ENCODE measurements at places on chromosomes 5 and 9.

DNA sequence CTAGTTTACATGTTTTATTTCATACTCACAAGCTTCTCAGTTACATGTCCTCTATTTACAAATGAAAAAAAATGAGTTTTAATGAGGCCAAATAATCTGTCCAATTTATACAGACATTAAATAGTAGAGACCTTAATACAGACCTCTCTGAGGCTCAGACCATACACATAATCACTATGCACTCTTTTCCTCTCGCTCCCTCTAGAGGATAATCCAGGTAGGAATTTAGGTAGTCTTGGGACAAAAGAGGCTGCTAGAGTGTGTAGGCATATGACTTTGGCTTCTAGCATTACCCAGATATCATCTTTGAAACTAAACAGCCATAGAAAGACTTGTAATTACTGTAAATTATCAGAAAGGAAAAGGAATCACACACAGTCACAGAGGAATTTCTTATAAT, 444.7 kb downstream of the HINT1 start:
- DNase-seq: peak; percentile 26

DNA sequence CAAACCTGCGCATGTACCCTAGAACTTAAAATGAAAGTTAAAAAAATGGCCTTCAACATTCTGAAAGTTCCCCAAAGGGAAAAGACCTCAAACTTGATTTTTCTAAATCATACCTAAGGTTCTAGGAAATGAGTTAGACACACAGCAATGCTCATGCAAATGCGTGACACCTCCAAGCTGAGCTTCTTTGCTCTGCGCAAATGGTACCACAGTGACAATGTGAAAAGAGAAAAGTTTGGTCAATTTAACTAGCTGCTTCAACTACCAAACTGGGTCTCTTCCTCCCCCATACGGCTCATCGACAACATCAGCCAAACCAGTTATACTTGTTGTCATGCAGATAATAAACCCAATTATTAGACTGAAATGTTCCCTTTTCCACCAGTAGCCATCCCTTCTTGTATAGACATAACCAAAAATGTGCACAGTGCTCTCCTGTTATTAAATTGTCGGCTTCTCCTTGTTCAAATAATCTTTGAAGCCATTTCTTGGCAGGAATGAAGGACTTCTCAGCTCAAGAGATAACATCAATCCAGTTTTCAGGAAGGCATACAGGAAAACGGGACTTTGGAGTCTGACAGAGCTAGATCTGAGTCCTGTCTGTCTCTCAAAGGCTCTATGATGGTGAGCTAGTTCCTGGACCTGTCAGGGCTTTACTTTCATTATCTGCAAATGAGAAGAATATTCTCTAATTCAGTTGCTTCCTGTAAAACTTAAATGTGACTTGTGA, 185.6 kb upstream of the NR3C1 start:
- no peak for DNase-seq

DNA sequence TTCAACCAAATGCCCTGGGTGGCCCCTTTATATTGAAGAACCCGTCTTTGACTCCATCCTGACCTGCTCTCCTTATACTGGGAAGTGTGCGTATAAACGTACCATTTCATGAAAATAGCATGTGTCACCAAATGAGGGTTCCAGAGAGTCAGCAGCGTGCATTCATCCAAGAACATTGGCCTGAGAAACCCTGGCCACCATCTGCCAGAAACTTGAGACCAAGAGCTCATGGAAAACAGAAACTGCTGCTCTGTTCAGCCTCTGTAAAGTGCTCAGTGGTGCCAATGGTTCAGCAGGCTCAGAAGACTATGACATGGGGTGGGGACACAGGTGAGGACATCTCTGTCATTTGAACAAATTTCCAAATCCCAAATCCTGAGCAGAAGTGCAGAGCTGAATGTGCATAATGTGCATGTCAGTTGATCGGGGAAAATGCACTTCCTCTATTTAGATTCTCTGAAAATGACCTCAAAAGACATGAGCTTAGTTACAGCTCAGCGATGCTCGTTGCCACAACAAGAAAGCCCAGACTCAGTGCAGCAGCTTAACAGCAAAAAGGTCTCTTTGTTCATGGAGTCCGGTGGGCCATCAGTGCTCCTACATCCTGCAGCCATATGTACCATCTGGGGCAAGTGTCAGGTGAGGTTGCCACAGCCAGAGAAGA, 176.1 kb downstream of the ATPSCKMT start:
- DNase-seq: no peak

DNA sequence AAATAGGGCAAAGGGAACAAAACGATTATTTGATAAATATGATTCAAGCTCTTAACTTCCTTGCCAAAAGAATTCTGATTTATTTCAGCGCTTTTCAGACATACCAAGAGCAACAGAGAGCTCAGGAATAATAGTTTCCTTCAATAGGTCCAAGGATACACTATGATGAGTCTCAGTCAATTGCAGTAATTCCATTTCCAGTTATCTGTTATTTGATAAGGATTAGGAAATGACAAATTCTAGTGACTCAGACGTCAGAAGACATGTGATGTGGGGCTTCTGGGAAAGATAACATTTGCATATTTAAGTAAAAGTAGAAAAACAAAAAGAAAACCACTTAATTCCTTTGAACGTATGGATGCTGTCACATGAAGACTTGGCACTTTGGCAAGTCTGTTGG, 1250.8 kb upstream of the CDH18 start:
- DNase-seq: no peak

DNA sequence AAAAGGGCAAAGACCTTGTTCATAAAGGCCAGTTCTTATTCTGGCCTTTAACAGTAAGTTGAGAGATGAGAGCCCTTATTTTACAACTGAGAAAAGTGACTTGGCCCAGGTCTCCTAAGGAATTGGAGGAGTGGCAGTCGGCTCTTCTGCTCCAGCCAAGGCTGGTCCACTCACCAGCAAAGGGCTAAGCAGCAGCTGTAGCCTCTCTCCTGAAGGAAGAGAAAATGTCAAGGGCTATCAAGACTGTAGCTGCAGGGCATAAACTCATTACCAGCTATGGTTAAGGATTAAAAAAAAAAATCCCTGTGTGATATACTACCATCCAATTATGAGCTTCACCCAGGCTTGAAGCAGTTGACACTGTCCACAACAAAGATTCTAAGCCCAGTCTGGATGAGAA, 138.6 kb upstream of the RAD23B start:
- DNase-seq: no peak

DNA sequence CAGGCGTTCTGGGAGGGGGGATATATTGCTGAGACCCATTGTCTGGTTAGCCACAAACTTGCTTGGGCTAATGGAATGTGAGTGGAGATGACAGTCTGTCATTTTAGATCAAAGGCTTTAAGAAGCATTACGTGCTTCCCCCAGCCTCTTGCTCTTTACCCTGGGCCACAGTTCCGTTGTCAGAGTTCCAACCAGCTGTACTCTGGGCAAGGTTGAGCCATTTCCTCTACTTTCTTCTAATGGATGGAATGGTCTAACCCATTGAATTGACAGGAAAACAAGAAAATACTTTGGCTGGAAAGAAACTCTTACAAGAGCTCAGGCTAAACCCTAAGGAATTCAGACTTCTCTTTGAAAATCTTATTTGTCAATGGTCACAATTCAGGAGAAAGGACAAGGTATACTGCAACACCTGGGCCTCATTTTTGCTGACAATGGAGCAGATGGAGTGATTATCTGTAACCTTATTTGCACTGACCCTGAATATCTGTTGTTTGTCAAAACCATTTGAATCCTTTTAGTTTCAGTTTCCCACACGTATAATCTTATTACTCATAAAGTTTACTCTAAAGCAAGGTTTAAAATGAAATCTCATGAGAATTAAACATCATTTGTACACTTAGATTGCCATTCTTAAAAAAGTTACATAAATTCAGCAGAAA, 231.4 kb downstream of the PDE4D start:
- DNase-seq: peak; percentile 7

DNA sequence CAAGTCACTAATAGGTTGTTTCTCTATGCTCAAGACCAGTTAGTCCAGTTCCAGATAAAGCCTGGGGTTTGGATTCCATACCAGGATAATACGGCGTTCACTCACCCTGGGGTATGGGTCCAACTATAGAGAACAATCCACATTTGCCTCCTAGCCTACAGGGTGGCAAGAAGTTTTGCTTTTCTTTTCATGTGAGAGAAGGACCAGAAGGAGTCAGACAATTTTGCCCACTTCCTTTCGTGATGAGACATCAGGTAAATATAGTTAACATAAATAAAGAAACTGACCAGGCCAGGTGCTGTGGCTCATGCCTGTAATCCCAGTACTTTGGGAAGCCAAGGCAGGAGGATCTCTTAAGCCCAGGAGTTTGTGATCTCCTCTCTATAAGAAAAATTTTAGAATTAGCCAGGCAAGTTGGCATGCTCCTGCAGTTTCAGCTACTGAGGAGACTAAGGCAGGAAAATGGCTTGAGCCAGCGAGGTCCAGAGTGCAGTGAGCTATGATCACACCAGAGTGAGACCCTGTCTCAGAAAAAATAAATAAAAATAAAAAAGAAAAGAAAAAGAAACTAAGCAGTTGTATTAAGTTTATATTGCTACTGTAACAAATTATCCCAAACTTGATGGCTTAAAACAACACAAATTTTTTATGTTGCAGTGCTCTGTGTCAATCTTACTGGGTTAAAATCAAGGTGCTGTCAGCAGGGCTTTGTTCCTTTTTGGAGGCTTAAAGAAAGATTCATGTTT, 7.5 kb upstream of the REEP5 start:
- peak; percentile 14 for DNase-seq

DNA sequence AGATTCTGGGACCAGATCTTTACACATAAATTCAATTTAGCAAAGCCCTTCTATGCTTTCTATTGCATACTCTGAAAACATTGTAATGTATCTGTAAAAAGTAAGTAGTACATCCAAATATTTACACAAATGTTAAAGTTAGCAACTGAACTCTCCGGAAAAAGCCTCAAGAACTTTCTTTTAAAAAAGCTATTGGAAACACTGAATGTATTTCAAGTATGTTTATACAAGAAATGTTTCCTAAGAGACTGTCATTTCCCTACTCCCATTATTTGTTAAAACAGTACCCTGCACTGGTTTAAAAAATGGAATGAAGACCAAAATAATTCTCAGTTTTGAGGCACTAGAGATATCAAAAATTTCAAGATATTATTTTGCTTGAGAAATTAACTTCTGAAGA, 44.8 kb upstream of the TRIM36 start:
- DNase-seq: no peak

GRCh38 chr9:3884736-3885135, 358.9 kb upstream of the RFX3 start:
- no peak for DNase-seq

DNA sequence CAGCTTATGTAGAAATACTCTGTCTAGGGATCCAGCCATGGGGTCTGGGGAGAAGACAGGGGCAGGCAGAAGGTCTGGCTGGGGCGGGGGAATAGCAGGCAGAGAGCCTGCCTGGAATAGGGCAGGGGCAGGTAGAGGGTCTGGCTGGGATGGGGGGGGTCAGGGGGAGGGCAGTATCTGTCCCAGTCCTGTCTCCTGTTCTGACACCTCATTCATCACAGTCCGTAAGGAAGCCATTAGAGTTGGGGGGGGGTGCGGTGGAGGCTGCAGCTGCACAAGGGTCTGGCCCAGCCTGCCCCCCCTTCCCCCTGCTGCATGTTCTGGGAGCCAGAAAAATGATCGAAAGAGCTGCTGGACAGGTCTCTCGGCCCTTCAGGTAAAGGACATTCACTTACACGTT, 32.6 kb downstream of the CNTFR start:
- DNase-seq: no peak

DNA sequence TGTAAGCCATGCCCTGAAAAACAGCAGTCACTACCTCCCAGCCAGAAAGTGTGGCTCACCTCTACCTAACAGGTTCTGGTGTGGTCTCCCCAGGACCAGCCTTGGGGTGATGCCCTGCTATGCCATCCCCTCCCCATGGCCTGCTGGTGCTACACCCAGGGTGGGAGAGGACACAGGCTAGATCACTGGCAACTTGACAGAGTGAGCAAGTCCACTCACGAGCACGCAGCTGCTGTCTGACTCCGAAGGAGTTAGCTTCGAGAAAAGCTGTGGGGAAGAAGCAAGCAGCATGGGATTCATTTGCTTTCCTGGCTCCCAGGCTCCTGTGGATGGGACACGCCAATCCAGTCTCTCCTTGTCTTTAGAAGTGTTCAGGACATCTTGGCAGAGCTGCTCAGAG, 102.2 kb downstream of the COL5A1 start:
- no peak for DNase-seq

- no peak for DNase-seq
Measured at GRCh38 chr5:71893451-71893850, 174.4 kb downstream of the CARTPT start.

DNA sequence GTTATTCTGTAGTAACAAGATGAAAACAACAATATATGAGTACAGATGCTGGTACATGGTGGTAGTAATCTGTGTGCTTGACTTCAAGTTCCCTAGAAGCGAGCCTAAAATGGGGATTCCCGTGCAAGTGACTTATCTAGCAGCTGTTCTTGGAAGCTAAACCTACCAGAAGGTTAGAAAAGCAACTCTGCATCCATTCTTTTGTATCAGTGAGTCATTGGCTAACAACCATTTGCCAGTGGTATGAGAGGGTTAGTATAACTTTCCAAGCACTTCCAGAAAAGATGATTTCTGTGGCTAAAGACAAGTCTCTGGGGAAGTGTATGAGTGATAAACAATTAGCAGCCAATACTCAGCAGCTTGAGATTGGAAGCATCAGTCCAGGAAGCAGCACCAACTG, 787.7 kb upstream of the CDH6 start:
- no peak for DNase-seq

DNA sequence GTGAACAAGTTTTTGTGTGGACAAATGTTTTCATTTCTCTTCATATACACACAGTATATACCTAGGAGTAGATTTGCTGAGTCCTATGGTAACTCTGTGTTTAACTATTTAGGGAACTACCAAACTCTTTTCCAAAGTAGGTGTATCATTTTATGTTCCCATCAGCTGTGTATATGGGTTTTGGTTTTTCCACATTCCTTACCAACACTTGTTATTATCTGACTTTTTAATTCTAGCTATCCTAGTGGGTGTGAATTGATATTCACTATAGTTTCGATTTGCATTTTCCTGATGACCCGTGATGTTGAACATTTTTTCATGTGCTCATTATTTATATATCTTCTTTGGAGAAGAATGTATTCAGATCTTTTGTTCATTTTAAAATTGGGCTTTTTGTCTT, 3.7 kb downstream of the RGS3 start:
- DNase-seq: no peak

- DNase-seq: no peak
Measured at GRCh38 chr5:52807723-52808122, 20.0 kb downstream of the ITGA1 start.

DNA sequence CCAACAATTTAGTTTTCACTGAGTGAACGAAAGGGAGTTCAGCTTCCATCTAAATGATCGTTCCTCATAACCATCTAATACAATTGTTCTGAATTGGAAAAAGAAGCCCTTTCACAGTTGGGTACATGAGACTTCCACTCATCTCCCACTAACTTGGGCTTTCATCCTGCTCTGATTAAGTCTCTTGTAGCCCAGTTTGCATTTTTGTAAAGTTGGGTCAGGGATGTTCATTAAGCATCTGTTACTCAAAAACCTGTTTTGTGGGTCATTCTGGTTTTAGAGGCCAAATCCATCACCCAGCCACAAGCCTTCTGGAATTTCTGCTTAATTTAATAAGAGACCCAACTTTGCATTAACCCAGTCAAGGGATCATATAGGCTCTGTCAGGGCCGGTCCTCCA, 385.3 kb downstream of the BNC2 start:
- DNase-seq: no peak
